ENCODE measurements at places on chromosomes 12 and 14.

GRCh38 chr12:100170313-100170858 lies 27.7 kb upstream of the BLTP3B start:
- DNase-seq = no peak
- H3K4me1 ChIP-seq = no peaks in the 10 kb centered on the region
- no peak overlapping the region for H3K4me3 ChIP-seq

- H3K4me1 ChIP-seq = no peaks in the 10 kb centered on the region
- no peak overlapping the region for H3K4me3 ChIP-seq
- no peaks in the 10 kb centered on the region for H3K27me3 ChIP-seq
Observed at GRCh38 chr12:76329159-76329558, 19.1 kb downstream of the BBS10 start.

DNA sequence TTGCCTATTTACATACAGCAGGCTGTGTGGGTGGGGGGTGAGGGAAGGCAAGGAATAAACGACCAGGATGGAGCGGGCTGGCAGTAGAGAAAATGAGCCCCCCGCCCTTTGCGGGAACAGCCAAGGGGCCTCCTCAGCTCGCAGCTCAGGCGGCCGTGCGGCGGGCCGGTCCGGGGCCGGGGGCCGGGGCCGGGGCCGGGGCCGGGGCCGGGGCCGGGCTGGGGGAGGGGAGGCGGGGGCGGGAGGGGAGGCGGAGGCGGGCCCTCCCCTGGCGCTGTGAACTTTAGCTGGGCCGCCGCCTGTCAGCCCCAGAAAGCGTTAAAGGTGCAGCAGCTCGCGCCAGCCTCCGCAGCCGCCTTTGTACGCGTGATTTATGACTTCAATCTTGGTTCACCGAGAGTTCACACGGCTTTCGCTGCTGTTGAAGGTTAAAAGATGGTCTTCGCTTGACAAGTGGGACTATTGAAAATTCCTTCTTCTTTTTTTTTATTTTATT lies 28.8 kb downstream of the HOXC4 start:
- H3K27ac ChIP-seq = peak overlapping the region; percentile 94
- DNase-seq = no peak
- H3K4me1 ChIP-seq = no peaks in the 10 kb centered on the region
- H3K36me3 ChIP-seq = no peaks in the 10 kb centered on the region
- H3K4me3 ChIP-seq = peak overlapping the region; percentile 41

- no peaks in the 10 kb centered on the region for H3K27me3 ChIP-seq
- peak overlapping the region; percentile 18 for H3K4me3 ChIP-seq
- no peak for DNase-seq
- peak overlapping the region; percentile 41 for H3K27ac ChIP-seq
- H3K4me1 ChIP-seq = peaks cover 78% of the 10 kb centered on the region
- peaks cover 18% of the 10 kb centered on the region for H3K36me3 ChIP-seq
Observed at GRCh38 chr12:54030889-54031471, 1.9 kb upstream of the HOXC5 start.

DNA sequence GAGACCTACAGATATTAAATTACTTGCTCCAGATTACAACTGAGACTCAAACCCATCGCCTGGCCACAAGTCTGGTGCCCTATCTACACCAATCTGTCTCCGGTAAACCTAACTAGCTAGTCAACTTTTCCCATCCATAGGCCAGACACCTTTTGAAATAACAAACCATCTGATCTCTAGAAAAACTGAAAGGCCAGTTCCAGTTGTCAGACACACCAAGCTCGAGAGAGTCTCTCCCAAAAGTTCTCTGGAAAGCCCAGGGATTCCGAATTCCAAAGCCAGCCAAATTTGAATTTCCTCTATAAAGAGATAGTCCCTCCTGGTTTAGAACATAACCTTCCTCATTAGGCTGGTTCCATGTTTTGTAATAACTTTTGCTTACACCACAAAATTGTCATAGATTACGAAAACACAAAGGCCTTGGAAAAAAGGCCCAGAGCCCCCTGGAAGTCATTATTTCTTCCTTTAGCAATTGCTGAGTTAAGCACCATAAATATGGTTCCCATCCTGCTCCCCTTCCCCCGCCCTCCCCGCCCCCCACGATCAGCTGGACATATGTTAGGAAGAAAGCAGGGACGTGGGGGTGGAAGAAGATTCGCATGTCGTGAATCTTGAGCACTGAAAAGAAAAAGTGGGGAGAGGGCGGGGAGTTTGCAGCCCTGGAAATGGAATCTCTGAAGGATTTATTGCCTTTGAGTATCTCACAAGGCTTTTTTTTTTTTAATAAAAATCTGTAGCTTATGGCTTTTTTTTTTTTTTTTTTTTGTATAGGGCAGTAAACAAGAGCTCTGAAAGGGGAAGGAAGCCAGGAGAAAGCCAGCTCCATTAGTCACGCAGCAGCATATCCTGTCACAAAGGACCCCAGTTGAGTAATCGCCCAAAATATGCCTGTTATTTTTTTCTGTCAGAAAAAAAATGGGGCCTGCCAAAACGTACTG lies 110.4 kb downstream of the ZFP36L1 start:
- peaks cover 42% of the 10 kb centered on the region for H3K4me1 ChIP-seq
- no peak overlapping the region for H3K4me3 ChIP-seq
- H3K27ac ChIP-seq = peak overlapping the region; percentile 57
- H3K36me3 ChIP-seq = no peaks in the 10 kb centered on the region

GRCh38 chr12:94589591-94590001 lies 60.8 kb downstream of the TMCC3 start:
- DNase-seq = no peak
- H3K4me3 ChIP-seq = no peak overlapping the region
- H3K36me3 ChIP-seq = no peaks in the 10 kb centered on the region

DNA sequence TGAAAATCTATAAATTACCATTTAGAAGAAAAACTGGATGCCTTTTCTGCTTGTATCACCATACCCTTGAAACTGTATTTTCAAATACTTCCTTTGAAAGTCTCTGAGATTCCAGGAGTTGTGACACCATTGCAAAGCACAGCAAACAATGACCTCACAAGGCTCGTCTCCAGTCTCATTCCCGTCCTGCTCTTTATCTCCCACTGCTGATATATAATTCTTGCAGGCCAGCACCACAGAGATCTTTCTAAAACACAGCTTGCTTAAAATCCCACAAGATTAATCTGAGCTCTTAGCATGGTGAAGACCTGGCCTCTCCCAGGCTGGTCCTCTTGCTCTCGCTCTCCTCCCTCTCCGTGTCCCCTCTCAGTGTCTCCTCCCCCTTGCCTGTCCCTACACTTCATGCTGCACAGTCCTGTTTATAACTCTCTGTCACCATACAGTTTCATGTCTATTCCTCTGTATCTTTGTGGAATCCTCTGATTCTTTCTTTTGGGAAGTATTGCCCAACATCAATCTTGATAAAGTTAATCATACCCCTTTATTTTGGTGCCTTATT lies 51.8 kb downstream of the ZFYVE21 start:
- H3K36me3 ChIP-seq = peaks cover 8% of the 10 kb centered on the region
- H3K27me3 ChIP-seq = no peaks in the 10 kb centered on the region
- DNase-seq = no peak
- H3K4me3 ChIP-seq = no peak overlapping the region
- H3K4me1 ChIP-seq = no peaks in the 10 kb centered on the region

- H3K4me1 ChIP-seq = peaks cover 3% of the 10 kb centered on the region
- no peak overlapping the region for H3K4me3 ChIP-seq
- H3K36me3 ChIP-seq = no peaks in the 10 kb centered on the region
- peak overlapping the region; percentile 69 for H3K27ac ChIP-seq
- no peak for DNase-seq
- no peaks in the 10 kb centered on the region for H3K27me3 ChIP-seq
Observed at GRCh38 chr14:54882521-54882920, 20.1 kb downstream of the GCH1 start.

DNA sequence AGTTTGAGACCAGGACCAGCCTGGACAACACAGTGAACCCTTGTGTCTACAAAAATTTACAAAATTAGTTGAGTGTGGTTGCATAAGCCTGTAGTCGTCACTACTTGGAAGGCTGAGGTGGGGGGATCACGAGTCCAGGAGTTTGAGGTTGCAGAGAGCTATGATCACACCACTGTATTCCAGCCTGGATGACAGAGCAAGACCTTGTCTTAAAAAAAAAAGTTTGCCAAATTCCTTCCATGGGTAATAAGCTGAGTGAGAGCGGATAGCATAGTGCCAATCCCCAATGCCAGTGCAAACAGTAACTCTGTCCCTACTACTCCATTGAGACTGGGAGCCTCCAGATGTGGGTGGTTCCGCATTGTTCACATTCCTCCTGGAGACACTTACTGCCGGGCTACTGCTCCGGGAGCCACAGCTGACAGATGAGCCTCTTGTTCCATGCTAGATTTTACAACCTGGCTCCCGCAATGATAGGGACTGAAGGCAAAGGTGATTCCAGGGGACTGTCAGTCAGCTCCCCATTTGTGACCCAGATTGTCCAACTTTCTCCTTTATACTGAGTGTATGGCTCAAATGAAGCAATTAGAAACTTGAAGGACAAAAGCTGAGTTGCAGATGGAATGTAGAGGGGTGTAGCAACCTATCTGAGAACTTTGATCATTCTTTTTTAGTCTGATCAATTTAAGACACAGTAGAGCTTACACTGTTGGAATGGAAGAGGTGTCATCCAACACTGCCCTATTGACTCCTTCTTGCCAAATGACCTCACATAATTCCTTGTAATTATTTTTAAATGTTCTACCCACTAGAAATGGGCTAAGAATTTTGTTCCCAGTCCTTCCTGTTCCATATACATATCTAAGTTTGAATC lies 13.4 kb upstream of the FRMD6 start:
- H3K4me3 ChIP-seq = no peak overlapping the region
- H3K27ac ChIP-seq = peak overlapping the region; percentile 60
- no peaks in the 10 kb centered on the region for H3K27me3 ChIP-seq

DNA sequence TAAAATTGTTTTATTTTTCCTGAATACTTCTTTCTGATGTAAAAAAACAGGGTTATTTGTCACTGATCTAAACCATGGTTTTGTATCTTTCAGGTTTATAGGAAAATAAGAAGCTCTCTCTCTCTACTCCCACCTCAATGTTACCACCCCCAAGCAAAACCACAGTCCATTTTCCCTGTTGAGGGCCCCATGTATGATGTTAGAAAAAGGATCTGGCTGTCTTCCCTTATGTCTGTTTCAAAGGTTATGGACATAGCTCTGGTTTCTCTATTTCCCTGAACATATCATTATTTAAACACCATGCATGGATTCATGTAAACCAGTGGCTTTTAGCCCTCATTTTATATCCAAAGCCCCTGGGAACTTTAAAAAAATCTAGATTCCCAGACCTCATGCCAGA lies 649.0 kb upstream of the TBX3 start:
- no peak overlapping the region for H3K4me3 ChIP-seq
- no peaks in the 10 kb centered on the region for H3K27me3 ChIP-seq
- DNase-seq = no peak
- H3K4me1 ChIP-seq = peaks cover 3% of the 10 kb centered on the region
- no peak overlapping the region for H3K27ac ChIP-seq

DNA sequence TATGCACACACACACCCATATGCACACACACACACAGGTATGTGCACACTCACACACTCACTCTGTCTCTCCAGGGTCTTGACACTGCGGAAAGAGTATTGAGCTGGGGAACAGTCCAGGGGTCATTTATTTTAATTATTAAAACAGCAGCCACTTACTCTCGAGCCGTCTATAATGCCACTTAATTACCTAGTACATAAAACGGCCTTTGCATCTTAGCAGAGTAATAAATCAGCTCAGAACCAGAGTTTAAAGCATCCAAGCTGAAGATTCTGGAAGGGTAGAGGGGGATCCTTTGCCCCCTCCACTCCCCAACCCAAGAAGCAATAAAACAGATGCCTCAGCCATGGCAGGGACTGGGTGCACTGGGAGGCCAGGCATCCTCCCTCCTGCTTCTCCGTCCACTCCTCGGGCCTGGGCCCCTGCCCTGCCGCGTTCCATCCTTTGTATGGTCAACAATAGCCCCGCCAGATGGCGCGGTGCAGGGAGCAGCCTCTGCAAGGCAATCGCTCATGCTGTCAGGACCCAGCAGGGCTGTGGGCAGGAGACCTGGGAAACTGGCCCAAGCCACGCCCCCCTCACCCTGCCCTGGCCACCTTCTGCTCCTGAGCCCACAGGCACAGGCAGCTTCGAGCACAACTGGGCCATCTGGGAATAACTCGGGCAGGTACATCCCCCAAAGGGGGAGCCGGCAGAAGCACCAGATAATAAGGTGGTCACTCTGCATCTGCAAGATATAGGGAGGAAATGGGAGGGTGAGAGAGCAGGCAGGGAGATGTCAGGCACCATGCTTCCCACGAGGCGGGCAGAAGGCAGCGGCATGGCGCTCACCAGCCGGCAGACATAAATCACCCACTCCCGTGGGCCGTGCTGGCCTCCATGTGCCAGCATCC lies 40.9 kb downstream of the CCDC85C start:
- H3K4me3 ChIP-seq = no peak overlapping the region
- H3K27me3 ChIP-seq = no peaks in the 10 kb centered on the region
- H3K36me3 ChIP-seq = no peaks in the 10 kb centered on the region
- DNase-seq = no peak
- H3K27ac ChIP-seq = no peak overlapping the region

GRCh38 chr12:3207175-3207574 lies 130.0 kb downstream of the TSPAN9 start:
- no peaks in the 10 kb centered on the region for H3K36me3 ChIP-seq
- no peak overlapping the region for H3K4me3 ChIP-seq
- H3K4me1 ChIP-seq = peaks cover 28% of the 10 kb centered on the region

- H3K4me3 ChIP-seq = no peak overlapping the region
- no peaks in the 10 kb centered on the region for H3K4me1 ChIP-seq
- no peaks in the 10 kb centered on the region for H3K36me3 ChIP-seq
Observed at GRCh38 chr14:25537846-25538455, 488.0 kb upstream of the STXBP6 start.

- no peaks in the 10 kb centered on the region for H3K27me3 ChIP-seq
- no peaks in the 10 kb centered on the region for H3K4me1 ChIP-seq
- no peak overlapping the region for H3K4me3 ChIP-seq
- H3K36me3 ChIP-seq = no peaks in the 10 kb centered on the region
- DNase-seq = no peak
Observed at GRCh38 chr12:66669541-66669940, 9.3 kb downstream of the GRIP1 start.

GRCh38 chr12:27304856-27305255 lies 27.8 kb upstream of the BMAL2 start:
- H3K4me1 ChIP-seq = peaks cover 6% of the 10 kb centered on the region
- no peak for DNase-seq
- no peaks in the 10 kb centered on the region for H3K27me3 ChIP-seq
- no peak overlapping the region for H3K4me3 ChIP-seq

DNA sequence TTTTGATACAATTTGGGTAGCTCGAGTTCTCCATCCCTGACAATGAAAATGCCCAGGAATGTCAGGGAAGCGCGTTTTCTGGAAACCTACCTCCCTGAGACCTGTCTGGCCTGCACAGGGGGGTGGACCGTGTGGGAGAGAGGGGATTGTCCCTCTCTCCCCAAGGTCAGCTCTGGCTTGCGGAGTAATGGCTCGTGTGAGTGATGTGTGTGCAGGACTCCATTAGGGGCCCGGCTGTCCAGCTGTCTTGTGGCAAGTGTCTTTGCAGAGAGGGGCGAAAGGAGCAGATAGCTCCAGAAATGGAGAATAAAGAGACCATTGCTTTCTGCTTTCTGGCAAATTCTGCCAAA lies 215.3 kb downstream of the CHST11 start:
- H3K27ac ChIP-seq = peak overlapping the region; percentile 75
- no peaks in the 10 kb centered on the region for H3K36me3 ChIP-seq
- H3K27me3 ChIP-seq = no peaks in the 10 kb centered on the region
- no peak for DNase-seq

All from tibial artery (tissue), 4 donors.